C1 segment of cervical spinal cord (tissue), 14 donors: ENCODE measurements at places on chromosomes 13 and 19.
A peak's percentile ranks its signal among the peaks of the same experiment; 100 is the strongest.

DNA sequence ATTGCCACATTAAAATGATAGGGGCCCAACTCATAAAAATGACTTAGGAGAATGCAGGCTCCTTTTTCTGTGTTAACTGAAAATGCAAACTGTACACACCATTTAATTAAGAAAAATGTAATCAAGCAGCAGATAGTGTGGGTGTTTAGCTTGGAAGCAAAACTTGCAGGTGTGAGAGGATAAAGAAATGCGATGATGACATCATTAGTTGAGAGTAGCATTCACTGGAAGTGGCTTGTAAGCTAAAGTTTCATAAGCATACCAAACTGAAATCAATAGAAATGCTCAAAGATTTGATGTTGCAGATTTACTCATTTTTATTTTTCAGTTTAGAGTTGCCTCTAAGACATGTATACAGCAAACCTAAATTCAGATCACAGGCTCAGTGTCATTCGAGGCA, 86.6 kb downstream of the PRR20E start:
- DNase-seq = no peak

DNA sequence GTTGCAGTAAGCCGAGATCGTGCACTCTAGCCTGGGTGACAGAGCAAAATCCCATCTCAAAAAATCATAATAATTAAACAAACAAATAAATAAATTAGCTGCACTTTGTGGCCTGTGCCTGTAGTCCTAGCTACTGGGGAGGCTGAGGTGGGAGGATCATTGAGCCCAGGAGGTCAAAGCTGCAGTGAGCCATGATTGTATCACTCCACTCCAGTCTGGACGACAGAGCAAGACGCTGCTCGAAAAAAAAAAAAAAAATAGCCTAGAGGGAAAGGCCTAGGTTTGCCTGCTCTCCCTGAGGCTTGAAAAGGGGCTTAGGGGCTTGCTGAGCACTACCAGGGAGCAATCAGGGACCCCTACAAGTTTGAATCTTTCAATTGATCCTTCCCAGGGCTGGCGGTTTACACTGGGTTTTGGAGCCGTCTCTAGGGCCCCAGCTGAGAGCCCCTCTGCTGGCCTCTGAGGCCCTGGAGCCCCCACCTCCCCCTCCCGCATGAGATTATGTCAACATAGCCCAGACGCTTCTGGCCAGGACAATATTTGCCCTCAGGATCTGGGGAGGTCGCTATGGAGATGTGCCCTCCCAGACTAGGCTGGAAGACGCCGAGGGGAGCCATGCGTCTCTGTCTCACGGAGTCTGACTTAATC, 10.4 kb upstream of the GIPR start:
- DNase-seq = no peak

DNA sequence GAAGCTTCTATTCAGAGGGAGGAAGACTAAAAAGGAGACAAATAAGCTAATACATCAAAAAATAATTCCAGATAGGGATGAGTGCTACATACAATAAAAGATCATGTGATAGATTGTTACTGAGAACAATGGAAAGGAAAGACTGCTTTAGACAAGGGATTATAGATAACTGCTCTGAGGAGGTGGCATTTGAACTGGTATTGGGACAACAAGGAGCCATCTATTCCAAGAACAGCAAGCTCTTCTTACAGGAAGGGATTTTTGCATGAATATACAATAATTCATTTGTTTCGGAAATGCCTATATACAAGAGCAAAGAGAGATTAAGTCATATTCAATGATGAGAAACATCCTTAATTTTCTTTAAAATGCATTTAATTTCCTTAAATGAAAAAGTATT, 540.5 kb upstream of the KLF12 start:
- DNase-seq = no peak

- DNase-seq = no peak
These were observed 25.1 kb downstream of the CARS2 start for GRCh38 chr13:110680852-110681251.

- DNase-seq = no peak
These were observed 118.9 kb downstream of the KL start for GRCh38 chr13:33135097-33135496.

- DNase-seq = no peak
These were observed 126.7 kb downstream of the ABCC4 start for GRCh38 chr13:95174517-95174916.

DNA sequence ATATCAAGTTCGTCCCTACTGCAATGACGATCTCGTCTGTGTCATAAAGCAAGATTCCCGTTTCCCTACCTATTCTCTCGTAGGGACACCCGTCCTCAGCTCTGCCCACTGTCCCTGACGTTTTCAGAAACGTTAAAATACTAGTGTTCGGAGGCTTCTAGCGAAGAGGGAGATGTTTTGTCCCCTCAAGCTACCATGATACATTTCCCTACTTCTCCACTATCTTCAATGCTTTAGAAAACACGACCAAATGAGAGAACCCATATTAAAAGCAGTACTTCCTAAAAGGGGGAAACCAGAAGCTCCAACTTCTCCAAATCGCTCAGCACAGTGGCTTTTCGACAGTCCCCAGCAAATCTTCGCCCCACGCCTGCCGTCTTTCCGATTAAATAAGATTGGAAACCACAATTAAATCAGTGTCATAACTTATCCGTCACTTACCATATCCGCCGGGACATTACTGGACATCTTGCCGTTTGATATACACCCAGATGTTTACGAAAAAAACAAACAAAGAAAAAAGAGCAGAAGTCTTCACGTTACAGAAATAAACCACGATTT, 1.3 kb downstream of the UBL3 start:
- DNase-seq = peak; percentile 55

- no peak for DNase-seq
These were observed 14.6 kb downstream of the VSIG10L start for GRCh38 chr19:51327066-51328001.

GRCh38 chr13:44969551-44970484, 19.5 kb downstream of the NUFIP1 start:
- peak; percentile 46 for DNase-seq

DNA sequence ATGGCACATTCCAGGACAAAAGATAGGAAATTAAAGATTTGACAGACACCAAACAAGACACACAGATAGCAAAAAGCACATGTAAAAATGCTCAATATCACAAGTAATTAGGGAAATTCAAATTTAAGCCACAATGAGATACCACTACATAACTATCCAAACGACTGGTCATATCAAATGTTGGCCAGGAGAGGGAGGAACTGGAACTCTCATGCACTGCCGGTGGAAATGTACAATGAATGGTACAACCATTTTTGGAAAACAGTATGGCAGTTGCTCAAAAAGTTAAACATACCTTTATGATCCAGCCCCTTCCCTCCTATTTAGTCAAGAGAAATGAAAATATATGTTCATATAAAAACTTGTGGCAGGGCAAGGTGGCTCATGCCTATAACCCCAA, 36.8 kb upstream of the CYP2S1 start:
- DNase-seq = no peak

GRCh38 chr13:94063848-94064247, 415.6 kb downstream of the DCT start:
- no peak for DNase-seq

GRCh38 chr19:40754611-40755247, 3.7 kb downstream of the SNRPA start:
- DNase-seq = no peak

DNA sequence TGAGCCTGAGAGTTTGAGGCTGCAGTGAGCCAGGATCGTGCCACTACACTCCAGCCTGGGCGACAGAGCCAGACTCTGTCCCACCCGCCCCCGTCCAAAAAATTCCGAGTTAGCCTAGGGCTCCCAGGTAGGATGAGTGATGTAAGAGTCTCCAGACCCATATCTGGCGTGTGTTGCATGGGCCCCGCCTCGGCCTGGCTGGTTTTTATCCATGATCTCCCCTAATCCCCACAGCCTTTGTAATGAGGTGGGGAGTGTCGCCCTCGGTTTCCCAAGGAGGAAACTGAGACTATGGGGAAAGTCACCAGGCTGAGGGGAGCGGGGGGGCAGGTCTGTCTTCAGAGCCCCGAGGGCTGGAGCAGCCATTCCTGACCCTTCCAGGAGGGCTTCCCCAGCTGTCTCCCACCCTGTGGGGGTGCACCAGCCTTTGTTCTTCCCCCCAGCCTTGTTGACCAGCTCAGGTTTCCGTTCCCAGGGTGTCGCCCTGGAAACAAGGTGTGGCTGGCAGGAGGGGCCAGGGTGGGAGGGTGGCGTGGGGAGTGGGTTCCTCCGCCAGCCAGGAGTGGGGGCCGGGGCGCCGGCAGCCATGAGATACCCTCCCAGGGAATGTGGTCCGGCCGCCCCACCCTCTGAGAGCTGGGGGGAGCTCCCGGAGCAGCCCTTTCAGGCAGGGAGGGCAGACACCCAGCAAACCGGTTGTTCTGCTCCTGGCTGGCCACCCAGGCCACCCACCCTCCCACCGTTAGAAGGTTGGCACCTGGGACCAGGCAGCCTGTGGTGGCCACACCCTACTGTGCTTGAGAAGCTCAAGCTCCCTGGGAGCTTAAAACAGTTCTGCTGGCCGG, 11.5 kb downstream of the MYH14 start:
- DNase-seq = no peak

DNA sequence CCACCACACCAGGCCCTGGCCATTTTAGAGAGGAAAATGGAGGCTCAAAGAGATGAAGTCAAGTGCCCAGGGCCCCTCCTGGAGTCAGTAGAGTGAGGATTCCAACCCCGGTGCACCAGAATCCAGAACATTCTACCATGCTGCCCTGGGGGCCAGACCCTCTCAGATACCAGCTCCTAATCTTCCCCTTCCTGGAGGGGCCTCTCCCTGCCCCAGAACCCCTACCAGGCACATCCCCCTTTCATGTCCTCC, 11.1 kb downstream of the CAPN12 start:
- no peak for DNase-seq

DNA sequence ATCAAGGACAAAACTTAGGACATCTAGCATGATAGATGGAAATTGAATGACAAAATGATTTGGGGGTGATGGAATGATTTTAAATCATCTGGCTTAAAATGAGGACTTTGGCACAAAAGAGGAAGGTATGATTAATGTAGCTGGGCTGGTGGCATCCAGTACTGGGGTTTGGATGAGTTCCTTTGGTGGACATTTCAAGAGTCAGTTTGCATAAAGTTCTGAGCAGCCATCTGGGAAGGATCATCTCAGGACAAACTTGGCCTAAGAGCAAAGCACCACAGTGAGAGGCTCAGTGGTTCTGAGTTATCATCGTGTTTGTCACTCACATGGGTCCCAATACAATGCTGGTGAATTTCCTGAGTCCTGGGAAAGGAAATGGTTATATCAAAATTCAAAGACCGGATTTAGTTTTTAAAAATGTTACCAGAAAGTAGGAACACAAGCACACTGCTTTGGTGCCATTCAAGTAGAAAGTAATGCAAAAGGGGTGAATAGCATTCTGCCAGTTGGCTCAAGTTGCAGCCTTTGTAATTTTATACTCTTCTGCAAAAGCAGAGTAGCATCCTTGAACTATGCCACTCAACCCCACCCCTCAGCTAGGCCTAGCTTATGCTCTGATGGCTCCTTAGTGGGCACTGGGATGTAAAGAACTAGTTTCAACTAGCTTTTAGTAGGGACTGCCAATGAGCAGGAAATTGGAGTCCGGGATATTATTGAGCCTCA, 219.0 kb downstream of the COG6 start:
- DNase-seq = no peak

DNA sequence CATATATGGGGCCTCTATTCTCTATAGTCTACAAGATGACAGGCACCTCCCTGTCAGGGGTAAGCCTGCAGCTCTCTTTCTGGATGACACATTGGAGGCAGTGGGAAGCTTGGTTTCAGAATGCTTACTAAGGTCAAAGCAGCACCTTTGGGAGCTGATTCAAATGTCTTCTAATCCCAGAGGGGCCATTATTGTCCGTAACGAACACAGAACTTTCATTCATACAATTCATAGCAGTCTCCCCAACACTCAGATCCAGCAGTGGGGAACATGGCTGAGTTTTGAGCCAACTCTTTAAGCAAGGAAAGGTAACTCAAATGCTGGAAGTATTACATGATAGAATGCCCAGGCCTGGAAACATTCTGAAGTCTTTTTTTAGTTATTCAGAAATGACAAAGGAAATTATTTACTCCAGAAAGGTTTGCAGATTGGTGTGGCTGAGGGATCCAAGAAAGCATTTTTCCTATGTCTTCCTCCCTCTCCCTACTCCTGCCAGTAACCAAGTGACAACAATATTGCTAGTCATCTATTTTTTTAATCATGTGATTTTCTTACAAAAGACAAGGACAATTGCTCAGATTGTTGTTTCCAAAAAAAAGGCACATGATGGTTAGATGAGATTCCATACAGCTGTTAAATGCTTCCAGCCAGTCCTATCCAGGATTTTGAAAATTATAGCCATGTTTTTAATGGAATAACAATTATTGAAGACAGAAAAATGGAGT, 118.7 kb downstream of the FOXO1 start:
- no peak for DNase-seq

DNA sequence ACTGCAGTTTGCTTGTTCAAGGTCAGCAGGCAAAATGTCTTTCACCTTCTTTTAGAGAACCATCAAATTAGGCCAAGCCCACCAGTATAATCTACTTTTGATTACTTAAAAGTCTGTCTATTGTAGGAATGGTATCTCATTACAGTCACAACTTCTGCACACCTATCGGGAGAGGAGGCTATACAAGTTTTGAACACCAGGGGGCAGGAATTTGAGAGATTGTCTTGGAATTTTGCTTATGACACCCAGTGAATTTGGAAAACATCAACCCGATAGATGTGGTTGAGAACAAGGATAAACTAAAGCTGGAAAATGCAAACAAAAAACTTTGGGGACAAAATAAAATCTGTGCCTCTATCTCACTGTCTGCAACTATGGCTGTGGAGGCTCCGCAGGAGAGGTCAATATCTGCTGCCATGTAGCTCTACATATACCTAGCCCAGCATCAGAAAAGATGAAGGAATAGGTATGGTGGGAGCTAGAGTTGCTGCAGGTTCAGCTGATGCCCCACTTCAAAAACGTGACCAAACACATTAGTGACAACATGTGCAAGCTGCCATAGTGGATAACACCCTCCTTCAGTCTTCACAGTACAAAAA, 1299.2 kb upstream of the SPRY2 start:
- no peak for DNase-seq

DNA sequence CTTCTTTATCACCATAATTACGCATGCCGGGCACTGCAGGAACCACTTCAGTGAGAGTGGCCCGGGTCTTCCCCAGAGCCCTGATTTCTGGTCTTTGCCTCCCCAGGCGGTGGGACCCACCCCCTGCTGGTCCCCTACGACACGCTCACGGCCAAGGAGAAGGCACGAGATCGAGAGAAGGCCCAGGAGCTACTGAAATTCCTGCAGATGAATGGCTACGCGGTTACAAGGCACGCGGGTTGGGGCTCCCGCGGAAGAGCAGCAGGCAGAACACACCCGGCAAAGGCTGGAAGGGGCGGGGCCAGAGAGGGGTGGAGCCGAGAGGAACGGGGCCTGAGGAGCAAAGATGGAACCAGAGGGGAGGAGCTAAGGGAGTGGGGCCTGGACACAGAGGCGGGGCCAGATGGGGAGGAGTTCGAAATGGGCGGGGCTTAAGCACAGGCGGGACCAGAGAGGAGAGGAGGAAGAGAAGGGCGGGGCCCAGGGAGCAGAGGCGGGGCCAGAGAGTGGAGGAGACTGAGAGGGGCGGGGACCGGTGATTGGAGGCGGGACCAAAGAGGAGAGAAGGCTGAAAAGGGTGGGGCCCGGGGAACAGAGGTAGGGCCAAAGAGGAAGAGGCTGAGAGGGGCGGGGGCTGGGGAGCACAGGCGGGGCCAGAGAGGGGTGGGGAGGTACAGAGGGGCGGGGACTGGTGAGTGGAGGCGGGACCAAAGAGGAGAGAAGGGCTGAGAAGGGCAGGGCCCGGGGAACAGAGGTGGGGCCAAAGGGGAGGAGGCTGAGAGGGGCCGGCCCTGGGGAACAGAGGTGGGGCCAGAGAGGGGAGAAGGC, 73.4 kb downstream of the RYR1 start:
- peak; percentile 15 for DNase-seq
